ENCODE measurements at places on chromosomes 3 and 15. TPM values are rescaled to one million over a fixed set of nuclear protein-coding genes. Genes with fewer than 3 reads are reported as not detected.
A peak's percentile ranks its signal among the peaks of the same experiment; 100 is the strongest.

SMAD6 gene
- total RNA-seq, result 0.13 TPM

DNA sequence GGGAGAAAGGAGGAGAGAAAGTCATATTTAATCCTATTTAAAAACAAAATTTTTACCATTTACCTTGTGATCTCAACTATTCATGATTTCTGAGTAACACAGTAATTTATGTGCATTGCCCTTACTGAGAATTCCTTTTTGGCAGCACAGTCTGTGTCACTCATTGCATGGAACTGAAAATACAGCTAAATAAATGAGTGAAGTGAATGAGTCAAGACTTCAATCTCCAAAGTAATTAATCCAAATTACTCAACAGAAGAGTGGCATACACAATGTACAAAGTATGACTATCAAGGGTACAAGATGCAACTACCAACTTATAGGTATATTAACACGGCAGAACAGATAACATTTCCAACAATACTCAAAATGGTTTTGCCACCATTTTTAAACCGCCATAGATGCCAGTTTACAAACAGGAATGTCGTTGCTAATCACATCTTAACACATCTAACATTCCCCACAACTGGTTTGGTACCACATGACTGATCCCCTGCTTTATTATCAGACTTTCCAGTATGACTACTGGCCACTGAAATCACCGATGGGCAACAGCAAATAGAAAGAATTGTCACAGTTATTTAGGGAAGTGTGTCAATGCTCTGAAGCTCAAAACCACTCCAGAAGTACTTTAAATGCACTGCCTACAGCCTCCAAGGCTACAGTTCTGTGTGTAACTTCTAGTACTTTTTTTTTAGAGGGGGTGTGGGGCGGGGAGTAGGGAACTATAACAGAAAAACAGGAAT lies 410.4 kb downstream of the SHQ1 start:
- DNase-seq, result no peak
- no peak overlapping the region for H3K4me3 ChIP-seq
- no peak overlapping the region for H3K27ac ChIP-seq

- no peak overlapping the region for H3K4me3 ChIP-seq
- DNase-seq, result no peak
- H3K27me3 ChIP-seq, result no peaks in the 10 kb centered on the region
- H3K27ac ChIP-seq, result no peak overlapping the region
- H3K4me1 ChIP-seq, result no peaks in the 10 kb centered on the region
Measured at GRCh38 chr3:132368515-132368914, 48.8 kb upstream of the DNAJC13 start.

GRCh38 chr3:13372656-13373055 lies 47.5 kb downstream of the NUP210 start:
- H3K4me3 ChIP-seq, result no peak overlapping the region
- peaks cover 30% of the 10 kb centered on the region for H3K36me3 ChIP-seq
- H3K4me1 ChIP-seq, result no peaks in the 10 kb centered on the region
- H3K27me3 ChIP-seq, result no peaks in the 10 kb centered on the region

C15orf62 gene
- total RNA-seq, result 2.8 TPM

PLSCR5 gene
- total RNA-seq, result not detected

- H3K4me1 ChIP-seq, result no peaks in the 10 kb centered on the region
- no peaks in the 10 kb centered on the region for H3K27me3 ChIP-seq
- no peak for DNase-seq
- H3K4me3 ChIP-seq, result no peak overlapping the region
Measured at GRCh38 chr3:4044619-4045018, 245.4 kb downstream of the LRRN1 start.

DNA sequence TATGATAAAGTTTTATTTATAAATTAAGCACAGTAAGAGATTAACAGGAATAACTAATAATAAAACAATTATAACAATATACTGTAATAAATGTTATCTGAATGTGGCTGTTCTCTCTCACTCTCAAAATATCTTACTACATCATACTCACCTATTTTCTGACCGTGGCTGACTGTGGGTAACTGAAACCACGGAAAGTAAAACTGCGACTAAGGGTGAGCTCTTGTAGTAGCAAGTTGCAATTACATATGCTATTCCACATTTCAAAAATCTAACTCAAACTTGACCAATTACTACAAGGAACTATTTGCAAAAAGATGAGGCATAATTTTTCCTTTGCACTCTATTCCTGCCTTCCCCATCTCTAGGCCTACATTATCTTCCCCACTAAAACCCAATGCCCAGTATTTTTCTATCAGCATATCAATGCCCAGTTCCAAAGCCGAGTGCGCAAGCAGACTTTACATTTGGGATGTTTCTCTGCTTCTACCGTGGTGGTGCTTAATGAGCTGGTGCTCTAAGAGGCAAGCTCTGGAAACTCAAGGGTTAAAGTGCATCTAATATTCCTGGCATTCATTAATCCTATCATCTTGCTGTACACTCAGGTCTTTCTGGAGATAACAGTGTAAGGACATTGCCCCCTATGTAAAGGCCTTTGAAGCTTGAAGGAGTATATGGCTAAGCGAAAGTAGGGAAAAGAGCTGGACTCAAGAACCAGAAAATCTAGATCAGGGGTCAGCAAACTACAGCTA lies 6.7 kb downstream of the PCYT1A start:
- H3K4me1 ChIP-seq, result peaks cover 18% of the 10 kb centered on the region
- no peaks in the 10 kb centered on the region for H3K27me3 ChIP-seq
- H3K4me3 ChIP-seq, result no peak overlapping the region
- H3K27ac ChIP-seq, result no peak overlapping the region
- no peak for DNase-seq

DNA sequence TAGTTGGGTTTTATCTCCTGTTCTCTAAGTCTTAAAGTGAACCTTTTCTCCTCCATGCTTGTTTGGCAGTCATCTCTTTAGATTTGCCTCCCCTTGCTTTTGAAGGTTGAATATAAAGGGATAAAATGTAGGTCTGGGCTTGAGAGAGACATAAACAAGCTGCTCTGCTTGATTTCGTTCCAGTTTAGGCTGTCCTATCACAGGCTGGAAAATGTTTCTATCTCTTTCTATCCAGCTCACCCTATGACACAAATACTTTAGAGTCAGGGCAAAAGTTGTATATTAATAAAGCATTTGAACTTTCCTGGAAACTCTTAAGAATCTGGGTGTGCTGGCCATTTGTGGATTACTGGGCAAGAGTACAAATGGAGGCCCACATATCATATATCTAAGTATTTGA lies 29.5 kb upstream of the ZBBX start:
- H3K27me3 ChIP-seq, result no peaks in the 10 kb centered on the region
- no peak for DNase-seq
- H3K4me1 ChIP-seq, result no peaks in the 10 kb centered on the region
- H3K27ac ChIP-seq, result no peak overlapping the region
- no peak overlapping the region for H3K4me3 ChIP-seq
- no peaks in the 10 kb centered on the region for H3K36me3 ChIP-seq

CCR9 gene
- 8.1 TPM for total RNA-seq

DNA sequence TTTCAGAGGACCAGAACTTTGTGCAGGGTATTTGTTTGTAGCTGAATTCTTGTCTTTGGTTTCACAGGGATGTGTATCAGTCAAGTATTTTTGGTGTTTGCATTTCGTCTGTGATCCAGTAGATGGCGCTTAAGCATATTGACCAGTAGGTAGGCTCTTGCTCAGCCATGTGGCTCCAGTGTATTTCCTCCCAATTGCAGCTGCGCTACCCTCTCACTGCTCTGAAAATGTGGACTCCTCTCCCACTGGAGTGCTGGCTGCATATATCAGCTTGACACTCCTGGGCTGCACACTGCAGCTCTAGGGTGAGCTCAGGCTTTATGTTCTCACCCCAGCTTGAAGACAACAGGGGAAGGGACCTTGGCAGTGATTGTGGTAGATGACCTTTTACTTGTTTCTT lies 1264.3 kb upstream of the ALCAM start:
- H3K36me3 ChIP-seq, result no peaks in the 10 kb centered on the region
- H3K4me3 ChIP-seq, result no peak overlapping the region
- no peaks in the 10 kb centered on the region for H3K4me1 ChIP-seq
- DNase-seq, result no peak
- no peaks in the 10 kb centered on the region for H3K27me3 ChIP-seq

TEX55 gene
- total RNA-seq, result not detected

- H3K36me3 ChIP-seq, result no peaks in the 10 kb centered on the region
- DNase-seq, result no peak
- H3K4me1 ChIP-seq, result no peaks in the 10 kb centered on the region
- no peak overlapping the region for H3K4me3 ChIP-seq
- H3K27me3 ChIP-seq, result peaks cover 13% of the 10 kb centered on the region
Measured at GRCh38 chr3:47542471-47543173, 29.1 kb upstream of the ELP6 start.

- peak; percentile 53 for DNase-seq
- H3K27ac ChIP-seq, result peak overlapping the region; percentile 87
- H3K27me3 ChIP-seq, result no peaks in the 10 kb centered on the region
- no peak overlapping the region for H3K4me3 ChIP-seq
Measured at GRCh38 chr15:60585743-60586708, 107.1 kb upstream of the ICE2 start.

SENP5 gene
- total RNA-seq, result 37.3 TPM

DNA sequence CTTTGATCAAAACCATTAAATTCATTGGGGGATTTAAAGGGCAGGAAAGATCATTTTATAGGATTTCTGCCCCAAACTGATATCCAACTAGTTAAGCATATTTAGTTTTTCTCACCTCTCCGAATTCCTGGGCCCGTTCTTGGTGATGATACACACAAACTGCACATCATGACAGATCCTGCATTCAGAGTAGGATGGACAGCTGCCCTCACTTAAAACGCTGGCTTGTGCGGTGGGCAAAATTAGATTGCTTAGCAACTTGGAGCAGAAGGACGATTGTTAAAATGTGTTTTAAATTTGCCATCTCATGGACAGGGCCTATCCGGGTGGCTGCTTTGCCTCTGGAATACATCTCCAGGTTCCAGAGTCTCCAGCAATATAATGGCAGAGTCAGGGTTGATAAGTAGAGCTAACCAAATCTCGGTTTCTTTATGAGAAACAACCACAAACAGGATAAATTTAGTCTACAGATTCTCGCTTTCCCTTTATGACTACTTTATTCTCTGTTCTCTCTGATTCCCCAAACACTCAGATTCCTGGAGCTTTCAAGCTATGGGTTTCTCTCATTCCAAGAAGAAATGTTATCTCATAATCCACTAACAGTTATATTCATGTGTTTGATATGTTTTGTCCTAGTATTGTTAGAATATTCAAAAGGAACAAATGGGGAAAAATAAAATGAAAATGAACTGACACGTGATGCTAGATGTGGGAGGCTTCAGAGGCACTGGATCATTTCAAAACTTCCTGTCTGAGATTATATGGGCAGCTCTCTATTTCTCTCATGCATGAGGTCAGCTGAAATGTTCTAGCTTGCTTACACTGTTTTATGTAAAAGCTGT lies 1014.1 kb upstream of the SEMA6D start:
- no peaks in the 10 kb centered on the region for H3K27me3 ChIP-seq
- no peak for DNase-seq
- H3K36me3 ChIP-seq, result no peaks in the 10 kb centered on the region

DNA sequence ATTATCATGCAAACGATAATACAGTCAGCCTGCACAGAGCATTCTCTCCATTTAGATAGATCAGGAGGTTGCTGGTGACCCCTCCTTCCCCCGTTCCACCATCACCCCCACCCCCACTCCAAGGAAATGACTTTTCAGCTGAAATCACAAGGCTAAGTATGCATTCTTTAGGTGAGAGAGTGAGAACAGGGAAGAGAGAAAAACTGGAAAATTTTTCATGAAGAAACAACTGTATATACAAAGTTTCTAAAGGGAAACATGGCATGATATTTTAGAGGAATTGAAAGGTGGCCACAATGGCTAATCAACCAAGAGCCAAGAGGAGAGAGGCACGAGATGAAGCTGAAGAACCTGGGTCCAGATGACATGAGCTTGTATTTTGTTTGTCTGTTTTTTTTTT lies 22.2 kb downstream of the BCL2A1 start:
- DNase-seq, result no peak
- no peaks in the 10 kb centered on the region for H3K27me3 ChIP-seq
- H3K4me3 ChIP-seq, result no peak overlapping the region
- peaks cover 2% of the 10 kb centered on the region for H3K4me1 ChIP-seq

DNA sequence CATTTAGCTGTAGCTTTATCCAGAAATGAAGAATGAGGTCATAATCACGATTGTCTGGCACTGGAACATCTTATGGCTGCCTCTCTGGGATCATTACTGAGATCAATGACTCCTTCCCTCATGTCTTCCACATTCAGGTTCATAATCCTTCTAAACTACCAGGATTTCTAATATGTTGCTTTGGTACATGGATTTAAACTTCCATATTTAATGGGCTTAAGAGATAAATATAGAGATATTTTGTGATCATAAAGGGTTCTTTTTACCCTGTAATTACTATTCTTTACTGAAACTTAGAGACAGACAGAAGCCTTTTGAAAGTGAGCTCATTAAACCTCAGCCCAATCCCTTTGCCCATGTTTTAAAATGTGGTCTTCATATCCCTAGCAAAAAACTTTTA lies 575.4 kb upstream of the ALCAM start:
- H3K4me1 ChIP-seq, result no peaks in the 10 kb centered on the region
- no peak for DNase-seq
- no peaks in the 10 kb centered on the region for H3K27me3 ChIP-seq
- no peak overlapping the region for H3K27ac ChIP-seq
- H3K4me3 ChIP-seq, result no peak overlapping the region
- H3K36me3 ChIP-seq, result no peaks in the 10 kb centered on the region

DNA sequence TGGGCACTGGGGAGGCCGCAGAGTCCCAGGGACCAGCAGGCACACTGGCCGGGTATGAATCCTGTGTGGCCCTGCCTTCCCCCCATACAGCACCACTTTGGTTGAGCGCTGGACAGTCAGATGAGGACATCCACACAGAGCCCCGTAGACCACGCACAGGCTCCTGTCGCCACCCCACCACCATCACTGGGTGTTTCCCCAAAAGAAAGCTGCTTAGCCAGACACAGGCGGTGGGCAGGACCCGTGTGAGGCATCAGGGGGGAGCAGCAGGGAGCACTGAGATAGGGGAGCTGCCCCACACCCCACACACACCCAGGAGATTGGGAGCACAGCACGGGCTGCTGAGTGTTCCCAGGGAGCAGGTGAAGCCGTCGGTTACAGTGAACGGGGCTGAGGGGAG lies 42.4 kb upstream of the SLC41A3 start:
- no peak for DNase-seq
- H3K36me3 ChIP-seq, result no peaks in the 10 kb centered on the region
- H3K27me3 ChIP-seq, result no peaks in the 10 kb centered on the region
- no peak overlapping the region for H3K27ac ChIP-seq
- no peak overlapping the region for H3K4me3 ChIP-seq
- H3K4me1 ChIP-seq, result no peaks in the 10 kb centered on the region

- no peak for DNase-seq
- H3K36me3 ChIP-seq, result no peaks in the 10 kb centered on the region
- H3K4me3 ChIP-seq, result no peak overlapping the region
- no peaks in the 10 kb centered on the region for H3K27me3 ChIP-seq
- H3K4me1 ChIP-seq, result no peaks in the 10 kb centered on the region
Measured at GRCh38 chr3:98769448-98769847, 6.3 kb downstream of the ST3GAL6 start.

- no peak overlapping the region for H3K4me3 ChIP-seq
- no peaks in the 10 kb centered on the region for H3K36me3 ChIP-seq
- H3K4me1 ChIP-seq, result no peaks in the 10 kb centered on the region
- H3K27me3 ChIP-seq, result no peaks in the 10 kb centered on the region
- no peak for DNase-seq
Measured at GRCh38 chr3:170689296-170689829, 103.5 kb upstream of the SLC7A14 start.
